H1 (cell line): ENCODE measurements at places on chromosomes 4 and X. TPM values are rescaled to one million over a fixed set of nuclear protein-coding genes. Genes with fewer than 3 reads are reported as not detected.

DNA sequence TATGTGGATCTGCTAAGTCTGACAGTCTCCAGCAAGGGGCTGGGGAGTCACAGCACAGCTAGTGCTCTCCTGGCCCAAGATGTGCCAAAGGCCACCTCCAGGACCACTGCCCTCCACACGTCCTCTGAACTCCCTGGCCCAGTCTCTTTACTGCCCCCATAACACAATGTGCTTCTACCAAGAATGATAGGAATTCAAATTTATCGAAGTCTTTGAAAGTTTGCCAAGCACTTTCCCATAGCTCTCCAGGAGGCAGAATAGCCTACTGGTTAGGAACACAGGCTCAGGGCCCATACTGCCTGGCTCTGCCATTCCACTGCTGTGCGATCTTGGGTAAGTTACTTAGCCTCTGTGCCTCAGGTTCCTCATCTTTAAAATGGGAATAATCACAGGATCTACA is 86.7 kb downstream of the NHSL2 start:
- H3K27ac ChIP-seq: 0 out of 2 replicates have a peak overlapping the region, but pooled peaks have one; percentile 75
- peaks cover 12% of the 10 kb centered on the region; the same call in 1 of the 2 replicates for H3K4me1 ChIP-seq
- no peak for DNase-seq
- H3K27me3 ChIP-seq: no peaks in the 10 kb centered on the region
- H3K36me3 ChIP-seq: no peaks in the 10 kb centered on the region
- no peak overlapping the region for H3K4me3 ChIP-seq

- no peak overlapping the region for H3K4me3 ChIP-seq
- no peak for DNase-seq
- H3K36me3 ChIP-seq: no peaks in the 10 kb centered on the region
- H3K27me3 ChIP-seq: no peaks in the 10 kb centered on the region
- H3K27ac ChIP-seq: no peak overlapping the region
- peaks cover 15% of the 10 kb centered on the region for H3K4me1 ChIP-seq
These were observed 11.6 kb downstream of the SH3BP2 start for GRCh38 chr4:2804449-2804972.

MAP3K15 gene
- total RNA-seq: 2.1 and 2.4 TPM in 2 replicates

GRCh38 chrX:31590581-31591114 is 518.8 kb upstream of the FTHL17 start:
- H3K27me3 ChIP-seq: no peaks in the 10 kb centered on the region
- H3K36me3 ChIP-seq: no peaks in the 10 kb centered on the region
- H3K4me3 ChIP-seq: no peak overlapping the region
- DNase-seq: no peak
- H3K4me1 ChIP-seq: no peaks in the 10 kb centered on the region
- H3K27ac ChIP-seq: no peak overlapping the region

SCML1 gene
- total RNA-seq: 2.0 and 2.5 TPM in 2 replicates

- H3K27ac ChIP-seq: no peak overlapping the region
- no peaks in the 10 kb centered on the region for H3K36me3 ChIP-seq
- H3K27me3 ChIP-seq: no peaks in the 10 kb centered on the region
- no peak overlapping the region for H3K4me3 ChIP-seq
- DNase-seq: no peak
These were observed 179.2 kb upstream of the HCCS start for GRCh38 chrX:10931976-10932375.

DNA sequence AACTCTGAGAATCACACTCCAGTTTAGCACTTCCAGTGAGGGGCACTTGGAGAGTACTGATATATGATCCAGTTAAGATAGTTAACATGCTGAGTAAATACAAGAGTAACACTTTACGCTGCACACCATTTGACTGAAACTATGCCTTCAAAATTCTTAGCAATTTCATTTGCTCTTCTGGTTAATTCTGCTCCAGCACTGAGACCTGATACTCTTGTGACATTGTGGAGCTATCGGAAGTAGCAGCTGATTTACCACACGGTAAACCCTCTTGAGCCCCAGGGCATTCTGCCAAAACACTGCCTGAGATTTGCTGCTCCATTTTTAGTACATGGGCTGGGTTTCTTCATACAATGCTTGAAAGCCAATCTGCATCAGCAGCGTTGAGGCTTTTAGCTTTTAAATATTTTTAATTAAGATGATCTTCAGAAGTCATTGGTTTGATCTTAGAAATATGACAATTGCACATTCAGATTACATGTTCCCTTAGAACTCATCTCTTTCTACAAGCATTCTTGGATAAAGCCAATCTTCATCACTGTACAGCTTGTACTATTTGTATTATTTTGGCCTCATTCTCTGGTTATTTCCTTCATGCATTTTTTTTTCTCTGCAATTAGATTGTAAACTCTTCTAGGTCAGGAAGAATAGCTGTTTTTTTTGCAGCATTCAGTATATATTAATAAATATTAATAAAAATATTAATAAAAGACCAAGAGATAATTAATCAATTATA is 67.8 kb upstream of the ETNPPL start:
- H3K27ac ChIP-seq: no peak overlapping the region
- H3K27me3 ChIP-seq: no peaks in the 10 kb centered on the region
- H3K4me3 ChIP-seq: no peak overlapping the region

DNA sequence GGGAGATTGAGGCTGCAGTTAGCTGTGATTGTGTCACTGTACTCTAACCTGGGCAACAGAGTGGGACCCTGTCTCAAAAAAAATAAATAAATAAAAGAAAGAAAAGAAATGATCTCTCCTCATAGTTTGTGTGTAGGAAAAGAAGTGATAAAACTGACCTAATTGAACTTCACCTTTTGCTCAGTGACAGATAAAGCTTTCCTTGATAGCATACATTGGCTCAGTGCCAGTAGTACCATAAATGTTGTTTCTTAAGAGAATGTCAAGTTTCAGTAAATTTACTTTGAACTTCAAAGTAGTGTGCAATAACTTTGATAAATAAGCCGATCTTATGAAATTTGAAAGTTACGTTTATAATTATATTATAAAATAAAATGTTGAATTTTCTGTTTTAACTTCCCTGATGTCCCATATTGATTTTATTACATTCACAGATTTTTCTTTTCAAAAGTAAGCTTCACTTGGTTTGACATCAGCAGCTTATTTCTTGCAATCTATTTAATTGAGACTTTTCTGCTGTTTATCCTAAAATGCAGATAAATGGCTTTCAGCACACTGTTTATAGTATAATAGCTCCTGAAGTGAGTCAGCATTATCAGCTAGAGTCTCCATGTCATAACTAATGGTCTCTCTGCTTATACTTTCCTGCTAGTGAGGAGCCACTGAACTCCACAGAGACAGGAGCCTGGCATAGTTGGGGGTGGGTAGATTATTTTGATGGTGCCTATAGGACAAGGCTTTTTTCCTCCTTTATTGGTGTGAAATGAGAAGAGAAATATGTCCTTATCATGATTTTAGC is 330.1 kb downstream of the BMPR1B start:
- H3K4me3 ChIP-seq: no peak overlapping the region
- DNase-seq: no peak
- H3K27ac ChIP-seq: no peak overlapping the region
- no peaks in the 10 kb centered on the region for H3K4me1 ChIP-seq

- DNase-seq: no peak
- no peak overlapping the region for H3K4me3 ChIP-seq
- no peaks in the 10 kb centered on the region for H3K36me3 ChIP-seq
- H3K27ac ChIP-seq: no peak overlapping the region
- no peaks in the 10 kb centered on the region for H3K27me3 ChIP-seq
- no peaks in the 10 kb centered on the region for H3K4me1 ChIP-seq
These were observed 113.6 kb upstream of the EMCN start for GRCh38 chr4:100631281-100631968.

- no peaks in the 10 kb centered on the region for H3K27me3 ChIP-seq
- no peaks in the 10 kb centered on the region for H3K36me3 ChIP-seq
- H3K27ac ChIP-seq: no peak overlapping the region
- DNase-seq: no peak
- H3K4me3 ChIP-seq: no peak overlapping the region
These were observed 202.2 kb downstream of the SH2D1A start for GRCh38 chrX:124548571-124548970.

GRCh38 chrX:71178908-71179307 is 34.3 kb downstream of the NLGN3 start:
- no peak overlapping the region for H3K4me3 ChIP-seq
- H3K4me1 ChIP-seq: peaks cover 5% of the 10 kb centered on the region; the same call in 1 of the 2 replicates
- no peaks in the 10 kb centered on the region for H3K36me3 ChIP-seq
- H3K27ac ChIP-seq: no peak overlapping the region

GRCh38 chr4:162506253-162506652 is 342.5 kb upstream of the FSTL5 start:
- H3K36me3 ChIP-seq: no peaks in the 10 kb centered on the region
- H3K4me1 ChIP-seq: no peaks in the 10 kb centered on the region
- DNase-seq: no peak
- no peak overlapping the region for H3K4me3 ChIP-seq
- H3K27me3 ChIP-seq: no peaks in the 10 kb centered on the region

- peak overlapping the region; percentile 91 for H3K4me3 ChIP-seq
- H3K27ac ChIP-seq: peak overlapping the region; percentile 94
- H3K4me1 ChIP-seq: peaks cover 15% of the 10 kb centered on the region
- H3K27me3 ChIP-seq: peaks cover 30% of the 10 kb centered on the region
- H3K36me3 ChIP-seq: peaks cover 37% of the 10 kb centered on the region
These were observed 45.0 kb downstream of the CPLX1 start for GRCh38 chr4:780716-781492.

FHIP1A gene
- 75.2 and 76.3 TPM in 2 replicates for total RNA-seq

HSPA4L gene
- 4.6 and 4.7 TPM in 2 replicates for total RNA-seq

- H3K4me1 ChIP-seq: no peaks in the 10 kb centered on the region
- H3K27me3 ChIP-seq: no peaks in the 10 kb centered on the region
- H3K27ac ChIP-seq: no peak overlapping the region
- H3K36me3 ChIP-seq: no peaks in the 10 kb centered on the region
- no peak for DNase-seq
These were observed 21.9 kb downstream of the KLF8 start for GRCh38 chrX:56253832-56254703.
